MG63 (cell line): ENCODE measurements at places on chromosomes 12 and 14. TPM values are rescaled to one million over a fixed set of nuclear protein-coding genes. Genes with fewer than 3 reads are reported as not detected.
A peak's percentile ranks its signal among the peaks of the same experiment; 100 is the strongest.

Gene FOXG1
- 0.03 and 0.67 TPM in 2 replicates for total RNA-seq

DNA sequence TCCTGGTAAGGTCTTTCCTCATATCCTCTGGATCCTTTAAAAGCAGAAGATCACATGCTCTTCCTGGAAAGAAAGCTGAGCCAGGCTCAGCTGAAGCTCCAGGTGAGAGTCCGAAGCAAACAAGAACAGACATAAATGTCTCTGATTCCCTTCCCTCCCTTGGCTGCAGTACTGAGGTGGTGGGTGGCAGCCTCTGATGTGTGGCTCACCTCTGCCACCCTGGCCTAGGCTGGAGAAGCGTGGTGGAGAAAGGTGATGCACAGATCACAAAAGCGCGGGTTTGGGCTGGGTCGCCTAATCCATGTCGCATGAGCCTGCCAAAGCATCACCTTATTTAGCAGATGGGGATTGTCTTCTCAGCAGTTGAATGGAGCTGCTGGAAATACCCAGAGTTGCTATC lies 2.8 kb upstream of the KRT76 start:
- no peak for DNase-seq

- no peak for DNase-seq
These were observed 688 bp upstream of the NECAP1 start for GRCh38 chr12:8081251-8081920.

DNA sequence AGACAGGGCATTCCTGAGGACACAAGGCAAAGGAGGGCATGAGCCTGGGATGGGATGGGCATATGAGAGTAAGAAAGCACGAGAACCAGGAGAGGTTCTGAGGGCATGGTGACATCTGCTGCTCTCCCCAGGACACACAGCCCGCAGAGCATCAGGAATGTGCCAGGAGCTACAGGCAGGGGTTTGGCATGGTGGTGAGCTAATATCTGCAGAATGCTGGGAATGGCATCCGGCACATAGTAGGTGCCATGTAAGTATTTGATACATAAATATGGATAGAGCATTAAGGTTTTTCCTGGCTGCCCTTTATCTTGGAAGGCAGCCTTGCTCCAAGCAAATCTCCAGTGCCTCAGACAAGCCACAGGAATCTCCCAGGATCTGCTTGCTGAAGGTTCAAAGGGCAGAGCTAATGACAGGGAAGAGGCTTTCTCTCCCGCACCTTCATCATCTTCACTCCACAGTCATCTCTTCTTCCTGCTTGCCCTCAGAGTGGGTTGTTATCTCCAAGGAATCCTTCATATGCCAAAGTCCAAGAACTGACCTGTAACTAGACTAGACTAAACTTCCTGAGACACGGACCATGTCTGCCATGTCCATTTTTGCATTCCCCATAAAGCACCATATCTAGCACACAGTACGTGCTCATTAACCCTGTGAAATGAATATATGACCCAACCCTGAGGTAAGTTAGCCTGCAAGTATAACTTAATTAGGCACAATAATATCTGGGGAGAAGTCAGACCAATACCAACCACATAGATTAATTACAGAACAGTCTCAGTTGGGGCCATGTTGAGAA lies 62.0 kb upstream of the SCN8A start:
- DNase-seq = peak; percentile 53

GRCh38 chr14:87805315-87805723 lies 187.7 kb downstream of the GALC start:
- peak; percentile 23 for DNase-seq

- DNase-seq = no peak
These were observed 86.9 kb downstream of the BCAT1 start for GRCh38 chr12:24861766-24862540.

GRCh38 chr14:104317492-104317805 lies 179.1 kb downstream of the KIF26A start:
- no peak for DNase-seq

DNA sequence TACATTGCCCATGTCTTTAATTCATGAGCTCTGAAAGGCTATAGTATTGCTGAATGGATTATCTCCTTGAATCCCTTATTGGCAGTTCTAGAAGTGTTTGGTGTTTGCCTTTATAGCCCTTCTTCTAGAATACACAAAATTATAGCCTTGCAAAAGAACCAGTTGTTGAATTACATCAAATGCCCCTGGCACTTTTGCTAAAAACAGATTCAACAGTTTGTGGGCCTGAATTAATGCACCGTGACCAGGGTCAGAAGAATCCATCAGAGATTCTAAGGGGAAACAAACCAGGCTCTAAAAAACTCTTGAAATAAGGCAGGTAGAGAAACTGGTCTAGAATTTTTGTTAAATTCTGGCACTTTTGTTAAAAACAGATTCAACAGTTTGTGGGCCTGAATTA lies 197.8 kb downstream of the SOX5 start:
- no peak for DNase-seq
